NCI-H1048 (cell line): ENCODE measurements at places on chromosomes 12 and 14.

DNA sequence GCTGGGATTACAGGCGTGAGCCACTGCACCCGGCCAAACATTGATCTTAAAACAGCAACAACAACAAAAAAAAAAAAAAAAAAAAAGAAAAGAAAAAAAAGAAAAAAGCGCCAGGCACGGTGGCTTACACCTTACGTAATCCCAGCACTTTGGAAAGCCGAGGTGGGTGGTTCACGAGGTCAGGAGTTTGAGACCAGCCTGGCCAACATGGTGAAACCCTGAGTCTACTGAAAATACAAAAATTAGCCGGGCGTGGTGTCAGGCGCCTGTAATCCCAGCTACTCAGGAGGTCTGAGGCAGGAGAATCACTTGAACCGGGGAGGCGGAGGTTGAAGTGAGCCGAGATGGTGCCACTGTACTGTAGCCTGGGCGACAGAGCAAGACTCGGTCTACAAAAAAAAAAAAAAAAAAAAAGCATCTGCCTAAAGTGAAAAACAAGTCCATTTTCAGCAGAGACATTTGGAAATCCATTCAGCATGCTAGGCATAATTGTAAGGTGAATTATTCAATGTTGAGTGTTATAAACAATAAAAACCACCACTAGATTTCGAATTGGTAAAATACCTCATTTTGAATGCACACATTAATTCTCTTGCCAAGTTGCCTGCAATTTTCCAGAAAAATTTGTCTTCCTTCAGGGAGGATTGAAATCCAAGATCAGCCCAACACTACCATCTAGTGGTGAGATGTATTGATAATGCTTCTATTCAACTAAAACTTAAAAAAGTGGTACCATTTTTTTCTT, 8.0 kb upstream of the CERS5 start:
- DNase-seq: peak; percentile 43

GRCh38 chr12:101570047-101570446, 24.7 kb upstream of the MYBPC1 start:
- peak; percentile 12 for DNase-seq

DNA sequence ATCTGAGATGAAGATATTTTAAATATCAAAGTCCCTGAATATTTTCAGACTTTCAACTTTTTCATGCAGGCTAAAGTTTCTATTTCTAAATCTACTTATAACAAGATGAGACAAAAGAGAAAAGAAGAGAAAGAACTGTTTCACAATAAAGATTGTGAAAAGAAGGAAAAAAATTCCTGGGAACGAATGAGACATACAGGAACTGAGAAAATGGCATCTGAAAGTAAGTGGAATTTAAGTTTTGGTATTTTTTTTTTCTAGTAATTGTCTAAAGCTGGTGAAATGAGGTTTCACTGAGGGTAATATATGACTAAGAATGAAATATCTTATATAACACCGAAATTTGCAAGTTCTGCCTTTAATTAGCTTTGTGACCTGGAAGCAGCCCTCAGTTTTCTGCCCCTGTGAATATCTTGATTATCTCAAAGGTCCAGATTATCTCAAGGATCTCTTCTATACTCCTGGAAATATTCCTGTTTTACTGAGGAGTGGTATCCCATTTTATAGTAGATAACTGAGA, 55.7 kb upstream of the PRPF39 start:
- DNase-seq: no peak

DNA sequence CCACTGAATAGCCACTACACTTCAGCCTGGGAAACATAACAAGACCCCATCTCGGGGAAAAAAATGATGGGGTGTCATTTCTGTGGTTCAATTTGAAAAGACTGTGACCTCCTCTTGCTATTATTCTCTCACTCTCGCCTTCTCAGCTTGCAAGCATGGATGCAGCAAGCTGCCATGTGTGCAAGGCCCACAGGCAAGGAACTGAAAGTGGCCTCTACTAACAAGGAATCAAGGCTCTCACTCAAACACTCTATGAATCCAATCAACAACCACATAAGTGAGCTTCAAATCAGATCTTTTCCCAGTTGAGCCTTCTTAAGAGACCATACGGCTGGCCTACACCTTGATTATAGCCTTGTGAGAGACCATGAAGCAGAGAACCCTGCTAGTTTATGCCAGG, 17.9 kb upstream of the DHRS7 start:
- no peak for DNase-seq

DNA sequence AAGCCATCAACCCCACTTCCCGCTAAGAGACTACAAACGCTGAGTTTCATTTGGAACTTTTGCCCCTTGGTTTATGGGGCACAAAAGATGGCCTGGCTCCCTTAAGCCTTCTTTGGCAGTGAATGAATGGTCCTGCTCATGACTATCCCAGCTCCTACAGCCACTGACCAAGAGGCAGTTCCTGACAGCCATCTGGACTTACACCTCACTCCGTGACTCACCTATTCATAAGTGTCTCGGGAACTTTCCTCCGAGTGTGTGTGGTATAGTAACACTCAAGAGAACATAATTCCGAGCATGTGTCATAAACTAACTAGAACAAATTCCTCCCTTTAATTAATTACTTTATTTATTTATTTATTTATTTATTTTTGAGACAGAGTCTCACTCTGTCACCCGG, 51.9 kb upstream of the NUDT4 start:
- no peak for DNase-seq

GRCh38 chr14:90091393-90091792, 29.6 kb downstream of the KCNK13 start:
- DNase-seq: no peak

DNA sequence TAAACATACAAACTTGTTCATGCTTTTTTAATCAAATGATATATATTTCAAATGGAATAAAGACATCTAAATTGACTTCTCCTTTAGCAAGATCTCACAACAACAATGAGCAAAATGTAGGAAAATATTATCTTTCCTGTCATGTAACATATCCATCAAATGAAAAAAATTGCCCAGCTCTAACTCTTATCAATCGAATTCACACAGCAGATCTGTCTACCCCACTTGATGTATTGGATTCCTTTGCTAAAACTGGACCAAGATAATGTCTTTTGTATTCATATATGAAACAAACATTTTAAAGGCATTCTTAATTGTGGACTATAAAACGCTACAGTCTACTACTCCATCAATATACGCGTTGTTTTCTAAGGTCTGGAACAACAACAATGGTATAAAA, 218.0 kb downstream of the SOX5 start:
- DNase-seq: no peak

DNA sequence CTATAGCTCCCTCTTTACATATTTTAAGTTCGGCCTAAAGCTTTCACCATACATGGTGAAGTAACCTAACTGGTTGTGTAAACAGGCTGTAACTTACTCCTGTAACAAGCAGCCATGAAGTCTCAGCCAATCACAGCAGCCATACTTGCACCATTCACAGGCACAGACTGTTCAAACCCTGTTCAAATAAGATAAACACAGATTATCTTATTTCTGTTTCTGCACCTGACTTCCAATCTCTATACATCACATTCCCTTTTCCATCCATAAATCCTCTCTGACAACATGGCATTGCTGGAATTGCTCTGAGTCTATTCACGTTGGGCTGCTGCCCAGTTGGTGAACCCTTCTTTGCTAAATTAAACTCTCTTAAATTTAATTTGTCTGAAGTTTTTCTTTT, 34.5 kb upstream of the ARID2 start:
- no peak for DNase-seq

DNA sequence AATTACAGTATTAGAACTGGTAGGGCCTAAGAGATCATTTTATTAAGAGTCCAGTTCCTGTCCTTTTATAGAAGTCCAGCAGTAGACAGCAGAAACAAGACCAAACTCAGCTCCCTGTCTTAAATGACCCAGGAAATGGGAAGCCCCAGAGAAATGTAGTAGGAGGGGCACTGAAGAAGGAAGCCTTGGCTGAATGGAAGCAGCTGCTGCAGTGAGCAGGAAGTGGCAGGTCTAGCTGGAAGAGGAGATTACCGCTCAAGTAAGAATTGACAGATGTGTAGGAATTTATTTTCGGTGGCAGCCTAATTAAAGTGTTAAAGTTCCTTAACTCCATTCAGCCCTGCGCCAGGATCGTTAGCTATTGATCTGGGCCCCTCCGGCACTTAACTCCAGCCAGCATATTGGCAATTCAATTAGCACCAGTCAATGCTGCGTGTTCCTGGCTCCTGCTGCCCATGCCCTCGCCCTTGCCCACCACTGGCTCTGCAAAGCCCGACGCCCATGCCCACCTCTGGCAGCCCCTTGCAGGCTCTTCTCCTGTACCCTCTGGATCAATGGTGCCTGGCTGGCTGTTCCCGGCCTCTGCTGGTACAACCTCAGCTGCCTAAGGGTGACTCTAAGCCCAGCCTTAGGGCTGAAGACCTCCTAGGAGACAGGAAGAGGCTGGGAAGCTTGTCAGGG, 21.1 kb downstream of the ZFHX2 start:
- DNase-seq: no peak

- no peak for DNase-seq
Observed at GRCh38 chr12:7190268-7191055, 976 bp downstream of the PEX5 start.

- DNase-seq: no peak
Observed at GRCh38 chr12:106345746-106346145, 11.8 kb upstream of the POLR3B start.

- no peak for DNase-seq
Observed at GRCh38 chr12:63905544-63905943, 61.0 kb downstream of the SRGAP1 start.

- no peak for DNase-seq
Observed at GRCh38 chr14:101878211-101878821, 86.1 kb upstream of the DYNC1H1 start.

DNA sequence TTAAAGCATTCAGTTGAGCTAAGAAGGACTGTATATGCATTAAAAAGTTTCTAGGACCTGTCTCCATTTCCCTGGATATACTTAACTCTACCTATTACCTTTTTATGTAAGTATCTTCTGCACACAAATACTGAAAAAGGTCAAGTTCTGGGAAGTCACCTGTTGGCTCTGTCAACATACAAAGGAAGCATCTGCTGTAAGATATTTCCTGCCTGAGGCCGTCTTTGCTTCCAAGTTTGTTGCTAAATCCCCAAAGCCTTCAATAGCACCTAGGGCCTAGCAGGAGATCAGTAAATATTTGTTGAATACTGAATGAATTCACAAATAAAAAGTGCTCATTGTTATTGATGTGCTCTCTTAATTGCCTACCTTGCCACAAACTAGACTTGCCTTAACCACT, 188.4 kb downstream of the DUSP6 start:
- DNase-seq: no peak

- DNase-seq: no peak
Observed at GRCh38 chr14:74973003-74973653, 17.7 kb upstream of the PGF start.

DNA sequence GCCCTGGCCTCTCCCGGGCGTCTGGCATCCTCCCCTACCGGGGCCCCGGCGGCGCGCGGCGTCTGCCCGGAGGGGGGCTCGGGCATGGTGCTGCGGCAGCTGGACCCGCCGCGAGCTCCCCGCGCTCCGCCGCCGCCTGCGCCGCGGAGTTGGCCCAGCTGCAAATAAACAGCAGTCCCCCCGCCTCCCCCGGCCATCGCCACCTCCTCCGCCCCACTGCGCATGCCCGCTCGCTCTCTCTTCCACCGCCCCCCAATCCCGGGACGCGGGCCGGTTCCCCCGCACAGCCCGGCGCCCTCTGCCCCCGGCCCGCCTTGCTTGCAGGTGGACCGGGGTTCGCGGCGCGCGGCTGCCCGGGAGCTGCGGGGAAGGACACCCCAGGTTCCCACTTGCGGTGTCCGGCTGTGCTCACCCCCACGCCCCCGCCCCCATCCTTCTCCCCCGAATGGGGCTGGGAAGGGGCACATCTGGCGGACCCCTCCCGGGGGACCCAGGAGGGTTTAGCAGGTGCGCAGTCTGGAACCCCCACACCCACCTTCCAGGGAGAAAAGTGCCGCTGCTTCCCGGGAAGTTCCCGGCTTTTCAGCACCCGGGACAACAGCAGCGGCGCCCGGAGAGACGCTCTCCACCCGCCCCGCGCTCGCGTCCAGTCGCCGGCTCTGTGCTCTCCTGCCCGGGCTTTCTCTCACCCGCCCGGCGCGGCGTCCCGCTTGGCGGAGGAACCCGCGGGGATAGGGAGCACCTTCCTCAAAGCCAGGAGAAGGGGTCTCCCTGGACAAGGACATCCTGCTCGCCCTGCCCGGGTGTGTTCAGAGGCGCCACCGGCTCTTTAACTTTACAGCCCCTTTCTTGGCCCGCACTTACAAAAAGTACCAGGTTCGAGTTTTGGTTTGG, at the start of gene TMTC1:
Gene TMTC1 (minus strand): TSS at position 170 of the 894 bp plus-strand sequence. CDS start 191 bp downstream, outside the sequence.
- no peak for DNase-seq

DNA sequence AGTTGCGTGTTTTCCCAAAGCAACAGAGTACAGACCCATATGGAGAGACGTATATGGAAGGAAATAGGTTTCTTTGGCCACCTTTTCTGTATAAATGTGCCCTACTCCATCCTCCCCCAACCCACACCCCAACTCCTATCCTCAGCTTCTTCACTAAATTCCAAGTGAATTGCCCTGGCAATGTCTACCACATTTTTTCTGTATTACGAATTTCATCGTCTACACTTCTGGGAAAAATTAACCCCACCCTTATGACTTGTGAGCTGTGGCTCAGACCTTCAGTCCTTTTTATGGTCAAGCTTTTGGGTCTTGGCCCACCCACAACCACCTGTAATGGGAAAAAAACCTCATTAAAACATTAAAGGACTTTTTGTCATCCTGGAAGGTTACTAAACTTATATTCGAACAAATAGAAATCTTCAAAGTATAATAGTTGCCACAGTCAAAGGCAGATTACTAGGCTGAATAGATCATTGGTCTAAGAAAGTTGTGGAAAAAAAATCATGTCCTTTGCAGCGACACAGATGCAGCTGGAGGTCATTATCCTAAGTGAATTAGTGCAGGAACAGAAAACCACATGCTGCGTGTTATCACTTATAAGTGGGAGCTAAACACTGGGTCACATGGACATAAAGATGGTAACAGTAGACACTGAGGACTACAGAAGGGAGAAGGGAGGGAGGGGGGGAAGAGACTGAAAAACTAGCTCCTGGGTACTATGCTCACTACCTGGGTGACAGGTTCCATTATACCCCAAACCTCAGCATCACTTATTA, 15.7 kb upstream of the NFKBIA start:
- no peak for DNase-seq

DNA sequence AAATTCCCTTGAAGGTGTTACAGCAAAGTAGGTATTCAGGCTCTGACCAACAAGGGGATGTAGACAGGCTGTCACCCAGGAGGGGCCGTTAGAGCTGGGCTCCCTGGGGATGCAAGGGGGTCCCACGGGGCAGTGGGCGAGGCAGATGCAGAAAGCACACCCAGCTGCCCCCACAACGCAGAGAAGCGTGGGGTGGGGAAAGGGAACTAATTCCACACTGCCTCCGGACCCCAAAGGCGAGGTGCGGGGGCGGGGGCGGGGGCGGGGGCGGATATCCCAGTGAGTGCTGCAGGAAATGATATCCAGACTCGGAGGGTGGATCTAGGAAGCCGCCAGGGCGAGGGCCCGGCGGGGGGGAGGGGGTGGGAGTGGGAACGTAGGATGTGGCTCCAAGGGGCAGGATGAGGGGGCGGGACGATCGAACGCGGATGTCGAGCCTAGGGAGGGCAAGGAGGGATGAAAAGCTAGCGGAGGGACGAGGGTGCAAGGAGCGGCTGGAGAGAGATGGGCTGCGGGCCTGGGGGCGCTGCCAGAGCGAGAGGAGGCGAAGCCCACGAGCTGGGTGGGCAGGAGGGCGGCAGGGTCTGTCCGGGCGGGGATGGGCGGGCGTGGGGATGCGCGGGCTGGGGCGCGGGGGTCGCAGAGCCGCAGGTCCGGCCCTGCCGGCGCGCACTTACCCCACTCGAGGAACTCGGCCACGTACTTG, 874 bp downstream of the CDC42BPB start:
- DNase-seq: no peak
